ENCODE measurements at places on chromosomes 1 and 21.

GRCh38 chr1:243483071-243483771 is 227.4 kb downstream of the SDCCAG8 start:
- DNase-seq = no peak

DNA sequence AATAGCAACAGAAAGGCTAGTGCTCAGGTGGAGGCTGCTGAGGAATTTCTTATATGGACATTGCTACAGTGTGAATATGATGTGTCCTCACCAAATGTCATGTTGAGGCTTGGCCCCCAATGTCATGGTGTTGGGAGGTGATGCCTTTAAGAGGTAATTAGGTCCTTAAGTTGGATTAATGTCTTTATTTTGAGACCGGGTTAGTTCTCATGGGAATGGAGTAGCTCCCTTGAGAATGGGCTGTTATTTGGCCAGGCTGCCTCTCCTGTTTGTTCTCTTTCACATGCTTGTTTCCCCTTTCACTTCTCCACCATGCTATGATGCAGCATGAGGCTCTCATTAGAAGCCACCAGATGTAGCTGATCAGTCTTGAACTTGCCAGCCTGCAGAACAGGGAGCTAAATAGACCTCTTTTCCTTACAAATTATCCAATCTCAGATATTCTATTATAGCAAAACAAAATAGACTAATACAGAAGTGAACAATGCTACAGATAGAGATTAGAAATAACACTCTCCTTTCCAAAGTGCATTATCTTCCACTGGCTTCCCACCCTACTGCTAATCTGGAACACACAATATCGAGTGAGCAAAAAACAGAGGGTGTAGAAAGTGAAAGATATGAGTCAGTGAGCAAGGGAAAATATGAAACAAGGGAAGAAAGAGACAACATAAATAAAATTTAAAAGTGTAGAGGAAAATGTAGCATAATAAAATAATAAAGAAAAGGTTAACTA is 160.2 kb downstream of the NTMT2 start:
- DNase-seq = peak; percentile 46

GRCh38 chr1:12775443-12775842 is 1.9 kb downstream of the PRAMEF12 start:
- no peak for DNase-seq

GRCh38 chr1:80540149-80540548 is 1260.6 kb upstream of the ADGRL2 start:
- no peak for DNase-seq

- DNase-seq = peak; percentile 91
These were observed 33.0 kb upstream of the ADARB1 start for GRCh38 chr21:45041351-45041805.

GRCh38 chr1:6660415-6661049 is 35.9 kb downstream of the THAP3 start:
- no peak for DNase-seq

DNA sequence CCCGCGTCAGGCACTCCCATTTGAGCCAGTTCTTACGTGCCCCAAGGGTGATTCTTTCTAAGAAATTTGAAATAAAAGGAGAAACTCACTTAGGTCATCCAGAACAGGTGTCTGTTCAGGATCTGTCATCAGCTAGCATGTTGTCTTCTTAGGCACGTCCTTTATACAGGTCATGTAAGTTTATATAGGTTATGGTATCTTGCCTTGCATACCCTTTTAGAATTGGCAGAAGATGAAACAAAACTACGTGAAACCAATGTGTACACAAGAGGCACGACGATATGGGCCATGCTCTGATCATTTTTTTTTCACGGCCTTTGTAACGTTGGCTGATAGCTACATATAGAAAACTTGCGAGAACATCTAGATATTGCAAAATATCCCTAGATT is 579 bp upstream of the GTF2B start:
- DNase-seq = no peak

DNA sequence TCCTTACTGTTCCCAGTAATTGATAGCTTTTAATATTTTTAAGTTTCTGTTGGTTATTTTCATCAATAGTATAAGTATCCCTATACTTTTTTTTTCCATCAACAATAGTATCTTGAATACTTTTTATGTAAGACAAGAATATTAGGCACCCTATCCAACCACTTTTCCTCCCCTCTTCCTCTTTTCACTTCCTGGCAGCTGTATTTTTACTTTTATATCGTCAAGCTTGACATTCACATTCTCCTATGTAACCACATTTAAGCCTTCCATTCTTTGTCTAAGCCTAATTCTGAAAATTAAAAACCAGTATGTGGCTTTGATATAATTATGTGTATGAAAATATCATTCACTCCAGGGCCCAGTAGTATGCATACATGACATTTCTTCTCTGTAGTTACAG is 9.3 kb downstream of the TMEM39B start:
- DNase-seq = no peak

- no peak for DNase-seq
These were observed 24.9 kb downstream of the ITGB3BP start for GRCh38 chr1:63498106-63498505.

GRCh38 chr1:227996187-227996950 is 10.4 kb upstream of the WNT3A start:
- no peak for DNase-seq

Measured in GM23248 (cell line).